ENCODE measurements at places on chromosomes 1 and 21.
A peak's percentile ranks its signal among the peaks of the same experiment; 100 is the strongest.

DNA sequence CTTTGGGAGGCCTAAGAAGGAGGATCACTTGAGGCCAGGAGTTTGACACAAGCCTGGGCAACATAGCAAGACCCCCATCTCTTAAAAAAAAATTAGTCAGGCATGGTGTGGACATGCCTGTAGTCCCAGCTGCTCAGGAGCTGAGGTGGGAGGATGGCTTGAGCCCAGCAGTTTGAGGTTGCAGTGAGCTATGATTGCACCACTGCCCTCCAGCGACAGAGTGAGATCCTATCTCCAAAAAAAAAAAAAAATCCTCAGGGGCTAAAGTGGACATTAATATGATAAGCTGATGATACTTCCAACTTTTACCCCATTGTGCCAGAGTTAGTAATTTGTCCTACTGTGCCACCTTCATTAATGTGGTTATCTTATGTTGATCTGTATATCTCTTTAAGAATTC is 327.8 kb upstream of the FMN2 start:
- DNase-seq = no peak

DNA sequence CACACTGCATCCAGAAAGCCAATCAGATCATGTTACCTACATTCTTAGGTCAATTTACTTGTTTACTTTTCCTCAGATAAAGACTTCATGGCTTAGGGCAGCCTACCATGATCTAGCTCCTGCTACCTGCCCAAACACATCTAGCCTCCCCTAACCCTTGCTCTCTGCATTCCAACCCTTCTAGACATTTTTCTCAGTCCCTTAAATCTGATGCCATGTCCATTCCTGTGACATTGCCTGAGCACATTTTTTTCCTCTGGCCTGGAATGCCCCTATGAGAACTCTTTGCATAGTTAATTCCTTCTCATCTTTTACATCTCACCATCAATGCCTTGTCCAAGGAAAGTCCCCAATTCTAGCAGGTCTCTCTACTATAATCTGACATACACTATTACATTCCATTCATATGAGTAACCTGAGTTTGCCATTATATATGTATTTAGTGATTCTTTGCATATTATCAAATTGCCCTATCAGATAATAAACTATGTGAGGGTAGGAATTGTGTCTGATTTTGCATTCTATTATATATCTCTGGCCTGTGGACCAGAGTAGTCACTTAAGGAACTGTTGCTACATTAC is 166.9 kb downstream of the COL11A1 start:
- no peak for DNase-seq

GRCh38 chr1:202589190-202589930 is 120.9 kb downstream of the SYT2 start:
- peak; percentile 99 for DNase-seq

GRCh38 chr21:42412636-42412933 is 8.9 kb downstream of the UBASH3A start:
- DNase-seq = no peak

DNA sequence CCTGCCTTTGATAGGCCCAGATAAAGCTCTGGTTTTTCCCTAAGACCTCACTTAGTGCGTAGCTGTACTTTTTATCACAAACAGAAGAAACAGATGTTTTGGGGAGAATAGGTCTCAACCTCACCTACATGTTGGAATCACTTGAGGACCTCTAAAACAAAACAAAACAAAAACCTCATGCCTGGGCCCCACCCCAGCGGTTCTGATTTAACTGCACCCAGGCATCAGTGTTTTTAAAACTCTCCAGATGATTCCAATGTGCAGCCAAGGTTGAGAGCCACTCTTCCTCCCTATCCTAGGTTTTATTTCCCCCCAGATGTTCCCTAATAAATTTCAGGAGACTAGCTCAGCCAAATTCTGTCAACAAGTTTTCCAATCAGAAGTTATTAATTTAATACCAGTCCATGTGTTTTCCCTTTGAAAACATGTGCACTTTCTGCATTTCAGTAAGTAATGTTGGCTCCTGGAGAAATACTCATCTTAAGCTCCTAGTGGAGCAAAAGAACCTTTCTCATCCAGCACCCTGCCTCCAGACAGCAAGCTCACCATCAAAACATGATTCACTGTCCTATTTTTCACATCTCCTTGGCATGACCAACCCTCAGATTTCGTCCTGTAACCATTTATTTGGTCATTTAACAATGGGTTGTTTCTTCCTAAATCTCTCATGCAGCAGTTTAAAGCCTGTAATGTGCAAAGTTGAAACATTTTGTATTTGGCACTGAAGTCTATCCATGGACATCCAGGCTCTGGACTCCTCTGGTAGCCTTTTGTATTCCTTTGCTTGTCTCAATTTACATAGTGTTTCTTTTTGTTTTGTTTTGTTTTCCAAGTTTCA is 27.5 kb downstream of the LRRC8C start:
- DNase-seq = no peak

- DNase-seq = no peak
Measured at GRCh38 chr1:182391028-182391361, 595 bp downstream of the GLUL start.

- no peak for DNase-seq
Measured at GRCh38 chr1:43449708-43450069, 4.0 kb downstream of the HYI start.

GRCh38 chr21:27292783-27293182 is 325.9 kb upstream of the ADAMTS5 start:
- DNase-seq = no peak

DNA sequence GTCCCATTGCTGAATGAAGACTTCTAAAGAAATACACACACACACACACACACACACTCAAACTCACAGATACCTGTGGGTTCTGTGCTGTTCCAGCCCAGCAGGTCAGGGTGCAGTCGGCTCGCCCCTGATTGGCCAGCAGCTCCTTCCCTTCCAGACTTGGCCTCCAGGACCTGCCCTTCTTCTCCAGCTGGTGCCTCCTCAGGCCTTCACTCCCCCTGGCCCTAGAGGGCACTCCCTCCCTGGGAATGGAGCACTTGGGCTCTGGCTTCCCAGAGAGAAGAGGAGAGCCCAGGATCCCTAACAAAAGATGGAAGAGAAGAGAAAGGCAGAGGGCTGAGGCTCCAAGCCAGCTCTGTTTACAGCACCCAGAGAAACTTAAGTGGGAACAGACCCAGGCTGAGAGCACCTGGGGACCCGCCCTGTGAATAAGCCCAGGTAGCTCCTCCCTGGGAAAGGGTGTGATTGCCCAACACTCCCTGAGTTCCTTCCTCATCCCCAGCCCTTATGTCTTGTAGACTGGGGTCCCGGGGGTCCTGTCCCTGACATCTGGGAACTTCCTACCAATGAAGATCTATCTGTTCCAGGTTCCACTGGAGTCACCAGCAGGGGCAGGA is at the start of gene PGLYRP3:
TSS of gene PGLYRP3 (minus strand) at position 383 of the 617 bp plus-strand sequence. CDS start 2,287 bp downstream, outside the sequence.
- no peak for DNase-seq

DNA sequence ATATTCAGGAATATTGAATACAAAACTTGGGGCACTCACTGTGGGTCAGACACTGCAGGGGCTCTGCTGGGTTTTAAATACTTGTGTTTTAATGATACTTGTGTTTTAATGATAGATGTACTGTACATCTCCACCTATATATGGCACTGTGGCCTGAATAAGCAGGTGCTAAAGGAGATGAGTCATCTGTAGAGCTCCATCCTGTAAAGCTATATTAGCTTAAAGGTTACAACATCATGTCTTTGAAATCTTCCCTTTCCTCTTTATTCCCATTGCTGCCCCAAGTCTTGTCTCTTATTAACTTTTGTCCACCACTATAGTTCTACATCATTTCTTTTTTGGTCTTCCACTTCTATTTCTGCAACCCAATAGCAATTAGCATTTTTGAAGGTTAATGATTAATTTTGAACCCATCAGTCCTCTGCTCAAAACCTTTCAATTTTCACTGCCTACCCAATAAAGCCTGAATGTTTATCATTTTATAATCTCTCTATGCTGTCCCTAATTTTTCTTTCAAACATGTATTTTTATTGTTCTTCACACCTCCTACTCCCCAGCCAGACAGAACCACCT is 113.3 kb upstream of the PTGFR start:
- no peak for DNase-seq

DNA sequence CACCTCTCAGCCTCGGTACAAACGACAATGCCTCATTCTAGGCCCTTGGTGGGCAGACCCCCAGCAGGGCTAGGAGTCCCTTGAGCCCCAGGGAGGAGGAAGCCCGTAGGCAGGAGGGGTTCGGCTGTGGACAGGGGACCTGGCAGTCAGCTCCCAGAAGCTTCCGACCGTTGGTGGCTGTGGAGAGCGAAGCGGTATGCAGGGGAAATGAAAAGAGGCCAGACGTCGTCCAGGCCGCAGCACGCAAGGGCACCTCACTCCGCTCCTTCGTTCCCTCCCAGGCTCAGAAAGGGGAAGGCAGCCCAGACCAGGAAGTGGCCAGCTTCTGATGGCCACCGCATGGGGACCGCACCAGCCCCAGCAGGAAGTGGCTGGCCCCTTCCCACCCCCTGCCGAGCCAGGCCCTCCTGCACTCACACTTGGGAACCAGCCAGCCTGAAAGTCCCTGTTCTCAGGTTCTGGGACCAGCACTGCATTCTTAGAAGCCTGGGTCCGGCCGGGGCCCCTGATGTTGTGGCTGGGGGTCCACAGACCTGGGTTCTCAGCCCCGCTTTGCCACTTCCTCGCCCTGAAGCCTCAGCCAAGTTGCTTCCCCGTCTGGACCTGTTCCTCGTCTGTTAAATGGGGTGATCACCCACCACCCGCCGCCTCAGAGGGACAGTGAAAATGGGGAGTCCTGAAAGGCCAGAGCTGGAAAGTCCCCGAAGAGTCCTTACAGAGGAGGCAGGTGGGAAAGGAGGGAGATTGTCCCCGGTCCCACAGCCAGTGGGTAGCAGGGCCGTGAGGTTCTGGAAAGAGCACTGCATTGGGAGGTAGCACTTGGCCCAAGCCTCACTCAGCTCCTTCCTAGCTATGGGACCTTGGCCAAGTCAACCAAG is 104.0 kb upstream of the RUNX3 start:
- DNase-seq = no peak

- DNase-seq = no peak
Measured at GRCh38 chr1:181152892-181153633, 64.6 kb downstream of the IER5 start.

DNA sequence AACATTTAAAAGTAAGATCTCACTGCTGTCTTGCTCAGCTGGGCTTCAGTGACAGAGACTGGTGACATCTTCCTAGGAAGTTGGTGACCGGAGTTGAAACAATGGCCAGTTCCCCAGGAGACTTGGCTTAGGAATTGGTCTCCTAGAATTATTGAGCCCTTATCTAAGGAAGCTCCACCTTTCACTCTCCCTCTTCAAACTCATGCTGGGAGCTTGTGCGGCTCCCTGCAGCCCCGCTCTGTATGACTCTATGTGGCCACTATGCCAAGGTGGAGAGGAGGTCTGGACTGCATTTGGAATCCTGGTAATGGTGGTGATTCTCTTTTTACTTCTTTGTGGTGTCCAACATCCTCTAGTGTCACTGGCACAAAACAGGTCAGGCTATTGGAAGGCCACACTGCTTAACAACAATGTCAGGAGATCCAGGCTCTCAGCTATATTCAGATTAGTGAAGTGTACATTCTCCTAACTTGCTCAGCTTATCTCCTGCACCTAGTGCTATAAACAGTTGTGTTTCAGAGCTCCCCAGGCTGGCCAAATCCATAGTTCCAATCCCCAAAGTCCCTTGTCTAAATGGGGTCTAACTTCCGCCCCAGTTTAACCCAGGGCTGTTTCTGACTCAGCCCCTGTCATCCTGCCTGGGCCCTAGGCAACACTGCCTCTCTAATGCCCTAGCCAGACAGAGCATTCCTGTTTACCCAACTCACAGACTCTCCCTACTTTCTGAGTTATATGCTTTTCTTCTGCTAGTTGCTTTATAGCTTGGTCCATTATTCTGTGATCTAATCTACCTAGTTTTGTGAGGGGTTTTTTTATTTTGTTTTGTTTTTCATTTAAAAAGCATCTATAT is 18.3 kb downstream of the ATP2B4 start:
- DNase-seq = no peak

DNA sequence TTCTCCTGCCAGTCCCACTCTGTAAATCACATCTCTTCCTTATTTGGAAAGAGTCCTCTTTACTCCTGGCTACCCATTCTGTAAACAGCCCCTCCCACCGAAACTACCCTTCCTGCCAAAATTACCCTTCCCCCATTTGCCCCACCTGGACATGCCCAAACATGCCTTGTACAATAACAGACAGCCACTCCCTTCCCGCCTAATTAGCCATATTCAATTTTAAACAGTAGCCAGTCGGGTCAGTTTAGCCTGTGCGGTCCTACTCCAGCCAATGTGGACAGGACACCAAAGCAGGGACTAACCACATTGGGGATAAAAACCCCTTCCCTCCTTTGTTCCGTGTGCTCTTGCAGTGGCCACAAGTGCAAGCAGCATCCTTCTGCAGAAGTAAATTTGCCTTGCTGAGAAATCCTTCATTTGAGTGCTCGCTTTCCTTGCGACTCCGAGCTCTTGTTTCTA is 56.3 kb upstream of the MAP10 start:
- DNase-seq = no peak

- no peak for DNase-seq
Measured at GRCh38 chr1:234537236-234537635, 58.3 kb upstream of the TARBP1 start.

GRCh38 chr1:26138974-26139558 is 19.8 kb upstream of the FAM110D start:
- no peak for DNase-seq

DNA sequence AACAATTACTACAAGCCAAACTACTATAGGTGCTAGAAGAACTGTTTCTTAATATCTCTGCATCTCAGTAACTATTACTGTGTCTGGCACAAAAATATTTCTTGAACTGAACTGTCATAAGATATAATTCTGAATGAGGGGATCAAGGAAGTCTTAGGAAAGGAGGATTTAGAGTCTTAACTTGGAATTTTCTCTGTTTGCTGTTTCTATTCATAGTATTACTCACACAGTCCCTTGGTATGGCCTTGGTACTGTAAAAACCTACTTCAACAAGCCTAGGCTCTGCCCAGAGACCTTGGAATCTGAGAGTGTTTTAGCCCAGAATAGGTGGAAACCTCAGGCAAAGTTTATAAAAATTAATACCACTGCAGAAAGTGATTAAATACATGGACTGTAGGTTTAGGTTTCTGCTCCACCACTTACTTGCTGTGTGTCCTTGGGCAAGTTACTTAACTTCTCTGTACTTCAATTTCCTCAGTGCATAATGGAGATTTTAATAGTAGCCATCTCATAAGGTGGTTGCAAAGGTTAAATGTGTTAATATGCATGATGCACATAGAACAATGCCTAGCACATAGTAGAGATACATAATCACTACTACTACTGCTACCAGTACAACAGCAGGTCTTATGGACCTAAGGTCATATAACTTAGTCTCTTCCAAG is 87.4 kb upstream of the NFIA start:
- no peak for DNase-seq

GRCh38 chr1:42370876-42371549 is 9.6 kb upstream of the RIMKLA start:
- no peak for DNase-seq

- DNase-seq = no peak
Measured at GRCh38 chr1:205670150-205670446, 10.2 kb downstream of the SLC45A3 start.

GRCh38 chr1:115753361-115753760 is 15.2 kb downstream of the CASQ2 start:
- no peak for DNase-seq

GRCh38 chr1:15509586-15509985 is 14.4 kb downstream of the CASP9 start:
- DNase-seq = no peak

GRCh38 chr1:35461966-35462651 is 95.1 kb downstream of the KIAA0319L start:
- DNase-seq = no peak

- no peak for DNase-seq
Measured at GRCh38 chr1:197510691-197511378, 242.8 kb downstream of the CRB1 start.

Measured in RCC 7860 (cell line).